Renal cortex interstitium (tissue), 15 donors: ENCODE measurements at places on chromosomes 11 and 22.

- no peak for DNase-seq
Observed at GRCh38 chr22:45777852-45778375, 106.3 kb downstream of the ATXN10 start.

GRCh38 chr22:23800297-23801237 lies 13.8 kb downstream of the SMARCB1 start:
- no peak for DNase-seq

DNA sequence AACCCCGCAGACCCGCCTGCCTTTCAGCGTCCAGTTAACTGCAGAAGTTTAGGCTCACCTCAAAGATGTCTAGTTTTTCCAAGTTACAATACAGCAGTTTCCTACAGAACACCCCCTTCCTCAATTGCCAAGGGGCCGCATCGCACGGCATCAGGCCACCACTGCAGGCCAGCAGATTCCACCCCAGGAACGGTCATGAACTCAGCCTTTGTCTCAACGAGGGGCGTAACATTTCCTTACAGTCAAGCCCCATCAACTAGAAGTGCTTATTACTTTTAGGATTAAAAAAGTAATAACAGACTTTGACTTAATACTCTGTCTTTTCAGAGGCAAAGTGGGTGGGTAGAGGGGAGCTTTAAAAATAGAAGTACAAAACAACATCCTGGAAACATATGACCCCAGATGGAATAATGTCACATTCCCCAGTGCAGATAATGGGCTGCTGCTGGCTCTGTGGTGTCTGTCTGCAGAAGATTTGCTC lies 36.3 kb downstream of the PPP2R1B start:
- no peak for DNase-seq

GRCh38 chr11:65883058-65883761 lies 3.6 kb downstream of the CTSW start:
- DNase-seq: no peak

DNA sequence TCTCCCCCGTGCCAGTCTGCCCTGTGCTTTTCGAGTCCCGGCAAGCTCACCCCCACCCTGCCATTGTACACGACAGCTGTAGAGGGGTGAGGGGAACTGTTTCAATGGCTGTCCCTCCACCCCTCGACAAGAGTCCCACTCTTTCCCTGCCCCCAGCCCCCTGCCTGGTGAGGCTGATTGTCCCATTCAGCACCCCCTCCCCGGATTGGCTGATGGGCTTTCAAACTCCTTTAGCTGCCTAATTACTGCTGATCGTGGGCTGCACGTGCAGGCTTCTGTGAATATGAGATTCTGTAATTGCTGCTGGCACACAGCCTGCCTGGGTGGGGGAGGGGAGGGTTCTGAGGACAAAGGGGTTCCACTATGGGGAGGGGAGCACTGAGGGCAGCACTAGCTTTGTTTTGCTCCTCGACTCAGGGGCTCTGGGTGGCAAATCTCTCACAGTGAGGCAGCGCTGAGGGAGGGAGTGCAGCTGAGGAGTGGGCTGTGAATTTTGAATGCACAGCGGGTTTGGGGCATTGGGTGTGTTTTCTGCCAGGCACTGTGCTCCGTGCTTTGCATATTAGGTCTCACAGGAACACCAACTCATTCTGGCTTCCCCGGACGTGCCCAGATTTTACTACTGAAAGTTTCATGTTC lies 42.6 kb upstream of the ACCSL start:
- no peak for DNase-seq

DNA sequence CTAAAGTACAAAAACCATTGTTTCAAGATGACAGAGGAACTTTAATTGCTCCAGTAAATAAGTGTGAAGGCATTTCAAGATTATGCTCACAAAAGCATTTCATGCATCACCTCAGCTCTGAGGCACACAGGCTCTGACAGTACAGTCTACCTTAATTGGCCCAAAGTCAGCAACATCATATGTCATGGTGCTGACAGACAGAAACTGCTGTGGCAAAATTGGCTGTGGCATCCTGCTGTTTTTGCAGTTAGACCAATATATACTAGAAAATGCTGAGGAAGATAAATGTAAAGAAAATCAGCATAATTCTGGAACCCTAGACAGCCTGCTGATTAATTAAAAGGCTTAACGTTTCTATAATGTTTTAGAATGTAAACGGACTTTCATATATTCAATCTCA lies 34.9 kb upstream of the PPP2R1B start:
- no peak for DNase-seq

GRCh38 chr11:93744669-93745004 lies 3.2 kb downstream of the C11orf54 start:
- no peak for DNase-seq

DNA sequence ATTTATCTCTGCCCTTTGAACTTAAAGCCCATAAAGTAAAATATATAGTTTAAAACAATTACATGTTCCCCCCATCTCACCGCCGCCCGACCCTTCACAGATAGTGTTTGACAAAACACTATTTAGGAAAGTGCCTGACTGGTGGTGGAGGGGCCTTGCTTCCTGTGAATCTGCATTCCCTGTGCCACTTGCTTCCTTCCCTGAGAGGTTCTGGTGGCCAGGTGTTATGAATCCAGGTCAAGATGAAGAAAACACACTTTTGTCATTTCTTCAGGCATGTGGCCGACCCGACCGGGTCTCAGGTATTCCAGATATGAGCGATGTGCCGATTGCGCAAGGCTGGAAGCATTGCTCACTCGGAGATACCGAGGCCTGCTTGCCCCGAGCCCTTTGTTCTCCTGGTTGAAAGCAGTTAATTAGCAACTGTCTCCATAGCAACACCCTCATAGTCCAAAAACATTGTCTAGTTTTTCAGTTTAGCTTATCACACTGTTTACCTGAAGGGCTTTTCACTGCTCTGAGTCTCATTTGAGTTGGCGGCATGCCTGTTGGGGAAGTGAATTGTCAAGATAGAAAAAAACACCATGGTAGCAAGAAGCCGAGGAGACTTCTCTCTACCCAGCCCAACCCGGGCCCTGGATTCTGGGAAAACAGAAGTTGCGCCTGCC lies 128.3 kb downstream of the TEAD1 start:
- no peak for DNase-seq

- DNase-seq: no peak
Observed at GRCh38 chr11:23103416-23103815, 243.1 kb upstream of the CCDC179 start.

- no peak for DNase-seq
Observed at GRCh38 chr11:118175993-118176777, at the start of gene SCN2B. SCN2B (minus strand) TSS chr11:118176639; CDS start chr11:118176431, 208 bp downstream.

DNA sequence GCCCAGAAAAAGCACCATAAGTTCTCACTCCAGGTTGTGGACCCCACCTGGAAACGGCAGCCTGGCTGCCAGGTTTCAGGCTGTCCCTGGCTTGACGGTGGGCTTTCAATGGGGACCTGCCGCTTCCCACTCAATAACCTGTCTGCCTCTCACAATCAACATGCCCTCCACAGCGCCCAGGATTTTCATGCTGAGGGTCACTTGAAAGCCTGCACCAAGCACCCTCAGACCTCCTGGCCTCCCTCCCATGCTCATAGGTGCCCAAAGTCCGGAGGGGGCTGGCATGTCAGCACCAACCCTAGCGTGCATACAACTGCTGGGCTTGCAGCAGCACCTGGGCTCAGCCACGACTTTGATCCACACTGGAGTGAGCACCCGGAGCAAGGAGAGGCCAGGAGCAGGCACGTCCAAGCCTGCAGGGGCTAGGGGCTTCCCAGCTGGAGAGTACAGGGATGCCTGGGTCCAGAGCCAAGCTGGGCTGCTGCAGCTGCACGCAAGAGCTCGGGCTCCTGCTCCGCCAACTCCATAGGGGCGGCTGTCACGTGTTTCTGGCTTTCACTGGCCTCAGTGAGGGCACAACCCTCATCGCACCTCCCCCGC lies 1214.3 kb upstream of the RAG2 start:
- no peak for DNase-seq

DNA sequence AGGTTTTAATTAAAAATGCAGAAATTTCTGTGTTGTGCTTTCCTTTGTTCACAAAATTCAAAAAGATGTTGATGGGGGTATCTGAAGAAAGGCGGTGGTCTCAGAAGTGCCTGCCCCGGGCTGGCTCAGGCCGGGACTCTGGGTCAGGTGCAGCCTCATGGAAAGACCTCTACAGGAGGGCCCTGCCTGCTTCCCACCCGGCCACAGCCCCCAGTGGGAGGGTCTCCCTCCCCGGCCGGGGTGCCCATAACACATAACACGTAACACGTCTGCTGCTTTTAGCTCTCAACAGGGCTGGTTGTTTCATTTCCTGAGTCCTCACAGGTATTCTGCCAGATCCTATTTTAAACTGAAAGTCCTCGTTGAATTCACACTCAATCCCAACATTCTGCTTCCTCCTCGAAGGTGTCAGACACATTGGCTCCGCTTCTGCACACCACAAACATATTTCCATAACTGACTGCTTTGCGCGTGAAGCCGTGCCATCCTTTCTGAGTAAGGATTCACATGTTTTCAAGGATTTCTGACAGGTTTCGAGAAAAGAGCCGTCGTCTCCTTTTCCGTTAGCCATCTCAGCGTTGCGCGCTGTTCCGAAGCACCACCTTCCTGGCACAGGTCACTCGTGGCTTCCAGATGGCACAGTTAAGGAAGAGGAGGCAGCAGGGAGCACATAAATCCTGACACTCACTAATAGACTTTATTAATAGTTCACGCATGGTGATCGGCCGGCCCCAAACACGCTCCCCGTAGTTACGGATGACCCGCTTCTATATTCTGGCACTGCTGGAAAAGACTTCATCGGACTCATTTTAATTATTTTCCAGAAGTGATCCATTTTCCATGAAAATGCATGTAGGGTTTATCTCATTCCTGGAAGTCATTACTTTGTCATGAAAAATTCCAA lies 569.3 kb downstream of the BRD1 start:
- no peak for DNase-seq

DNA sequence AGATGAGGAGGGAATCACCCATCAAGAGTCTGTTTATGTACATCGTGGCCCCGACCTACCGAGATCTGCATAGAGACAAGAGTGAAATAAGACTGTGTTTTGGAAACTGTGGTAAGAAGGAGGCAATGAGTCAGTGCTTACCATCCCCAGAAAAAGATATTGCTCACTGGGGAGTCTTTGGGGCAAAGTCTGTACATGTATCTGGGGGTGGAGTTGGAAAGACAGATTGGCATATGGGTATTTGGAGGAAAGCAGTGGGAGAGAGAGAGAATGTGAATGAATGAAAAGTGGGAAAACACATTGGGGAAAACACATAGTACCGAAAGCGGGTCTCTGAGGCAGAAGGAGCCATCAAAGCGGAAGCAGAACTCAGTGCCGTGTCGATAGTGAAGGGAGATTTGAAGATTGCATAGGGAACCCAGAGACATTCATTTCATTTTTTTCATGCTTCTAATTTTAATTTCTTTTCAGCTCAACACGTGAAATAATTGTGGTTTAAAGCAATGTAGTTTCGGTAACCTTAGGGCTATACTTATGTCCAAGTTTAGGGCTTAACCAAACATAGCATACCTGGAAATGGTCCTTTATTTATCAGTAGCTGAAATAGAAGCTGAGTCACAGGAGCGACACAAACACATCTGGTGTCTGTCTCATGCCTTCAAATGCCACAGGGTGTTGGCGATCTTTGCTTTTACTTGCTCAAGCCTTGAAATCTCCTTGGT lies 98.6 kb upstream of the CD44 start:
- no peak for DNase-seq

GRCh38 chr11:108670451-108670850 lies 5.6 kb downstream of the DDX10 start:
- no peak for DNase-seq

GRCh38 chr11:112694245-112694644 lies 267.0 kb upstream of the NCAM1 start:
- no peak for DNase-seq

DNA sequence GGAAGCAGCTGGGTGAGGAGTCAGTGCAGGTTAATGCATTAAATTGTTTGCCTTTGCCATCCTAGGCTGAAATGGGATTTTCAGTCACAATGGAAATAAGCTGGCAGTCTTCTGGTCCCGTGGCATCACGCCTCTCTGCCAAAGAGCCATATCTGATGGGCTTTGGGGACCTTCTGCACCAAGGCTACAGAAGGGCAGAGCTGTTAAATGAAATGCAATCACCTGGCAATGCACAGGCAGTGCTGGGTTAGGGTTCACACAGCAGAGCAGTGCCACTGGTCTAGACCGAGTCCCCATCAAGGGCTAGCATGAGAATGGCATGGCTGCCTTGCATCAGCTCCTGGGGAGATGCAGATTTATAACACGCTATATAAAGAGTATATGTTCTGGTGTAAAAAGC lies 749.2 kb downstream of the NTM start:
- no peak for DNase-seq

GRCh38 chr11:78977009-78977408 lies 402.3 kb upstream of the NARS2 start:
- DNase-seq: no peak

GRCh38 chr11:3823303-3823702 lies 14.9 kb downstream of the PGAP2 start:
- DNase-seq: no peak
